Nephron progenitor cell (in vitro differentiated cells): ENCODE measurements at places on chromosomes 1 and 21.

DNA sequence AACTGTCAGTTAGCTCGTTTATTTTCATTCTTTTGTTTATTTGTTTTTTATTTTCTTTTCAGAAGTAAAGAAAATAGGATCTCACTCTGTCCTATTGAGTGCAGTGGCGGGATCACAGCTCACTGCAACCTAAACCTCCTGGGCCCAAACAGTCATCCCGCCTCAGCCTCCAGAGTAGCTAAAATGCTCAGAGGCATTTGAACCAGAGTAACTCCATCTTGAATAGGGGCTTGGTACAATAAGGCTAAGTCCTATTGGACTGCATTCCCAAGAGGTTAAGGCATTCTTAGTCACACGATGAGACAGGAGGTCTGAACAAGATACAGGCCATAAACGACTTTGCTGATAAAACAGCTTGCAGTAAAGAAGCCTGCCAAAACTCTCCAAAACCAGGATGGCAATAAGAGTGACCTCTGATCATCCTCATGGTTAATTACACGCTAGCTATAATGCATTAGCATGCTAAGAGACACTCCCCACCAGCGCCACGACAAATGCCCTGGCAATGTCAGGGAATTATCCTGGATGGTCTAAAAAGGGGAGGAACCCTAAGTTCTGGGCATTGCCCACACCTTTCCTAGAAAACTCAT lies 13.1 kb upstream of the COP1 start:
- no peak for DNase-seq

GRCh38 chr1:183279835-183280234 lies 93.8 kb downstream of the LAMC2 start:
- no peak for DNase-seq

DNA sequence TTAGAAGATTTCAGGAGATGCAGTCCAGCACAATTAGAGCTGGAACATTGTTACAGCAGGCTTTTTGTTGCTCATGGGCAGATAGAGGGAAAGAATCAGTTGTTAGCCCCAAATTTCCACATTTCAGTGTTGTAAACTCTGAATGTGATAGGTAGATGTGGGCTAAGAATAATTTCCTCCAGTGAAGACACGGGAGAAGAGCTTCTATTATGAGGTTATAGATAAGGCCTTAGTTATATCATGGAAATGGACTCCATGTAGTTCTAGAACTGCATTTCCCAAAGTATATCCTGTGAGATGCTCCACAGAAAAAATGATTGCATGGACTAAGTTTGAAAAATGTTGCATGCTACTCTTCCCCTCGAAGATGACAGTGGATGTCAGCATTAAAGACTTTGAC lies 64.9 kb downstream of the PRKAA2 start:
- DNase-seq = no peak

GRCh38 chr1:100178091-100178490 lies at the start of gene LRRC39:
TSS of gene LRRC39 (minus strand) at chr1:100178256. CDS start at chr1:100168516, 9,740 bp downstream.
- DNase-seq = no peak

- no peak for DNase-seq
These were observed 301.2 kb downstream of the DUSP10 start for GRCh38 chr1:221440658-221441057.

- DNase-seq = no peak
These were observed 71.4 kb downstream of the MRPL39 start for GRCh38 chr21:25535849-25536248.

GRCh38 chr1:96049759-96050409 lies 671.7 kb upstream of the PTBP2 start:
- DNase-seq = no peak

DNA sequence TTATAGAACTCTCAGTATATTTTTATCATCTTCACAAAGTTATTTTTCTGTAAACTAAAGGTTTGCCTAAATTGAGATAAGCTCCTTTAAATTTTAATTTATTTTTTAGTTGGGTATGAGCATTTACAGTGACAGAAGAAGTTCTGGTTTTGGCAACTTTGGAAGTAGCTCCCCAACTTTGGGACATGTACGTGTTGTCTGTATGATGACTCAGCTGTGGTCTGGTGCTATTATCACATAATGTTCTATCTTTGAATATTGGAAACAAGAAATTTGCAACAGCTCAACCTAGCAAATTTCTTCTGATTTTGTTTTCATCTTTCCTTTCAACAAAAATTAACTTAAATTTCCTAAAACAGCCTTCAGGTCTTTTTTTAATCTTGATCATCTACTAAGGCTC lies 46.6 kb upstream of the C1orf105 start:
- no peak for DNase-seq

DNA sequence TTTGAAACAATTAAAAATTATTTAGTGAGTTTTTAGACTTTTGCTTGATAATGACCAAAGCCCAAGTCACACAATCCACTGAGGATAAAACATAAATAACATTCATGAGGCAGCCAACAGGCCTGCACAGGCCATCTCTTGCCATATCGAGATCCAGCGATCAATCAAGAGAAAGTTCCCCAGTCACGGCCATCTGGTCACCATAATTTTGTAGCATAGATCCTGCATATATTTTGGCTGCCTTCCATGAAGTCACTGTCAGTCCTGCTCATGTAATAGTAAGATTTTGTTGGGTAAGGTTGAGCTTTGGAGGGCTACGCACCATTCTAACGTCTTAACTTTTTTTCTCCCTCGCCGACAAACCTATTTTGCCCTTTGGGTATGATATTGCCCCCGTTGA lies 17.5 kb downstream of the KPNA6 start:
- no peak for DNase-seq

- no peak for DNase-seq
These were observed 43.6 kb upstream of the DPH5 start for GRCh38 chr1:101069158-101069557.

GRCh38 chr1:9105336-9105867 lies 23.5 kb downstream of the GPR157 start:
- no peak for DNase-seq

- DNase-seq = no peak
These were observed 43.6 kb downstream of the TNFRSF9 start for GRCh38 chr1:7896994-7897393.

DNA sequence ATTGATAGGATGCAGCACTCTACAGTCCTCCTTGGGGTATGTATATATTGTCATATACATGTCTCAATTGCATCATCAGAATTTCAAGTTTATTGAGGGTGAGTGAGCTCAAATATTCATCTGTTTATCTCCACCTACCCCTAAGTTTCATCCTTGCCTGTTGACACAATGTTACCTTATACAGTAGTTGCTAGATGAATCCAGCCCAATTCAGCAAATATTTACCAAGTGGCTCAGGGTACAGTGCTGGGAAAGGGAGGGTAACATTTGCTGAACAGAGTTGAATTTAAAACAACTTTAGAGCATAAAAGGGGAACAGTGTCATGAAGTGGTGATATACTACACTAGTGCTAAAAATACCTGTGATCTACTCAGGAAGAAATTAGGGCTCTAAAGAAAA lies 14.4 kb downstream of the ELAVL4 start:
- DNase-seq = no peak

DNA sequence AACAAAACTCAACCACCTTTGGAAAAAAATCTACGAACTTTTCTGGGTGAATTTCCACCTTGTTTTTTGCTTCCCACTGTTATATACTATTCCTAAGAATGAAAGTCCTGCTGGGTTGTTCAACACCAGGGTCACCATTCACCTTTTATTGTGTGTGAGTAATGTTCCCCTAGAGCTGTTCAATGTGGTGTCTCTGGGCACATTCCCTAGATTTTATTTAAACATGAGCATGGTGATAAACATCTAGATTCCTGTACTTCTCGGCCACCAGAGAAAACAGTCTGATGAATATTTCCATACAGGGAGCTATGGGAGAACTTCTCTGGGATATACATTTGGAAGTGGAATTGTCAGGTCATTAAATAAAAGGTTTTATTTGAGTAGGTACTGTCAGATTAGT lies 13.0 kb downstream of the FMN2 start:
- no peak for DNase-seq

GRCh38 chr21:38351961-38352521 lies 95.2 kb downstream of the KCNJ15 start:
- DNase-seq = no peak

DNA sequence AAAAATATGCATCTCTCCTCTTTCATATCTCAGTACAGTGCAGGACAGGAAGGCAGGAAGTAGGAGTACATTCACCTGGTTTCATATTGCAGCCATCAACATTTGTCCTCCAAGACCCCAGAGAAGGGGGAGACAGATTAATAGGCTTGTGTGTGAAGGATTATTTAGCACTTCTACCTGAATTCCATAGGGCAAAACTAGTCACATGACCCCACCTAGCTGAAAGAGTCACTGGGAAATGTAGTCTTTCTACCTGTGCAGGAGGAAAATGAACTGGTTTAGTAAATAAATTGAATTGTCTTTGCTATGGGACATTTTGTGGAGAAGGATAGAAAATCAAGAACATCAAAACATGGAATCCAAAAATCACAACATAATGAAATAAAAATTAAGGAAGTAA lies 13.9 kb upstream of the TRIM33 start:
- no peak for DNase-seq

DNA sequence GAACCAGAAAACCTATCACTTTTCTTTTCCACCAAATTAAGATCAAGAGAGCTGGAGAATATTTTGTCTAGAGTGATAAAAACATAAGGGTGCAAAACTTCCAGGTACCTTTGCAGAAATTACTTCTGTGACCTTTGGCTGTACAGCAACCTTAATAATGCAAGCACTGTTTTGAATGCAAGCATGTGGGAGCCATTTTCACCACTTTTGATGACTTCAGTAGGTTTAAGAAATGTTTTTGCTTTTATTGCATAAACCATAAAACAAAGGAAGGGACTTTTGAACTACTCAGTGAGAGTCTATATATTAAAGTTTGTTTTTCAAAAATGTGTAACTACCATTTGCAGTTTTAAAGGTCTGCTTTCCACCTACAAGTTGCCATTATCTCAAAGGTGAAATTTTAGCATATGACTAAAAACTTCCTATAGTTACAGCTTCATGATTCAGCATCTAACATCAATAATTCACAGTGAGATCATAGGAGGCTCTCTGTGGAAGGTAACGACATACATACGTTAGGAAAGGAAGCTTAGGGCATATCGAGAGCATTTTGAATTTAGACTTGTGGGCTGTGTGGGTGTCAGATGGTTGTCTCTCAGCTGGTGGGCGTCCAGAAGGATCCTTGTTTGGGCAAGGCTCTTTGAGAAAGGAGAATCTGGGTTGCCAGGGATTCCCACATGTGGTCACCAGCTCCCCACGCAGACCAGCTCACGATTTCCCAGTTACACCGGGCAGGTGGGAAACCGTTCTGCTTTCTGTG lies 1.1 kb upstream of the GADD45A start:
- no peak for DNase-seq

GRCh38 chr1:36475910-36476604 lies 6.7 kb downstream of the CSF3R start:
- no peak for DNase-seq

DNA sequence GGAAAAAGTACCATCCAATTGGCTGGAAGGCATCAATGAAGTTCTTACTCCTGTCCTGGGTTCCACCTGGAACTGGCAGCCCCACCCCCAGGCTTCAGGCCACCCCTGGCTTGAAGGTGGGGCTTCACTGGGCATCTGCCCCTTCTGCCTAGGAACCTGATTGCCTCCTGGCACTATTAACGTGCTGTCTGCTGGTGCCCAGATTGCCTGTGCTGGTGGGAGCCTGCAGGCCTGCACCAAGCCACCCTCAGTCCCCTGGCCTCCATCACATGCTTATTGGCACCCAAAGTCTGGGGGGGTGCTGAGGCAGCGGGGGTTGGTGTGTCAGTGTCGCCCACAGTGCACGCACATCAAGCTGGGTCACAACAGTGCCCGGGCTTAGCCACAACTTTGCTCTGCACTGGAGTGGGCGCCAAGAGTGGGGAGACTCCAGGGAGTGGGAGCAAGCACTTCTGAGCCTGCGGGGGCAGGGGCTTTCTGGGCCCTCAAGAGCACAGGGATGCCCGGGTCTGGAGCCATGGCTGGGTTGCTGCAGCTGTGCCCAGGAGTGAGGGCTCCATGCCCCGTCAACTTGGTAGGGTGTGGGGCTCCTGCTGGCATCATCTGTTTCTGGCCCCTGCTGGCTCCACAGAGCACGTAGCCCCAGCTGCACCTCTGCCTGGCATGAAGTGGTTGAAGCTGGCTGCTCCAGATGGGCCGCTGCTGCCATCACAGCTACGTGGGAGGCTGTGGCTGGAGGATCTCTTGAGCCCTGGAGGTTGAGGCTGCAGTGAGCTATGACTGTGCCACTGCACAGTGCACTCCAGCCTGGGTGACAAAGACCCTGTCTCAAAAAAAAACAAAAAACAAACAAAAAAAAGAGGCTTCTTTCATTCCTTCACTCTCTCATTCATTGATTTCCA lies 4.1 kb upstream of the LSM10 start:
- no peak for DNase-seq

DNA sequence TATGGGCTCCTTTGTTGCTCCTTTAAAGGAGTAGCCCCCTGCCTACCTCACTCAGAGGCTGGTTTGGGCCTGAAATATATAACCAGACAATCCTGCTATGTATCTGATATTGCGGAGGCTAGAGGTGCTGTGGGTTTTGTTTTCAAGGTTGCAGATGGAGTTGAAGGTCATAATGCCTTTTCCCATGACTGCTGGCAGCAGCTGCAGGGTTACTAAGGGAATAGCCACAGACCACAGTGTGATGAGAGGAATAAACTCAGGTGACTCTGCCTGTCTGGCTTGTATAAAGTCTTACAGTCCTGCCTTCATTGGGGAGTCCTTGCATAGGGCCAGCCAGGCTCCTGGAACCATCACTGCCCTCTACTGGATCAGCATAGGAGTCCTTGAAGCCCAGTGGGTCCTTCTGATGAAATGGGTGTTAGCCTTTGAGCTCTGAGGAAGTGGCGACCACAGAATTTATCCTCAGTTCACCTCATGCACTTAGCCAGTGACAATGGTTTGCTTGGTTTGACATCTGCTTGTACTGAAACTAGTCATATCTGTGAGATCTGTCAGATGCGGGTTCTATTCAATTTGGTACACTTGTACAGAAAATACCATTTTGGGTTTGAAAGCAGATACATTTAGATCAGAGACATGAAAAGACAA lies 174.4 kb upstream of the HMCN1 start:
- no peak for DNase-seq

GRCh38 chr1:99573431-99574217 lies 72.3 kb upstream of the PALMD start:
- DNase-seq = no peak

GRCh38 chr1:42157667-42158066 lies 4.5 kb downstream of the GUCA2B start:
- DNase-seq = no peak

GRCh38 chr1:52139817-52140540 lies 1.9 kb upstream of the ZFYVE9 start:
- DNase-seq = no peak

- no peak for DNase-seq
These were observed 1.6 kb downstream of the ABCA4 start for GRCh38 chr1:94119306-94119705.
